LNCaP clone FGC (cell line): ENCODE measurements at places on chromosomes 12 and 14.
A peak's percentile ranks its signal among the peaks of the same experiment; 100 is the strongest.

DNA sequence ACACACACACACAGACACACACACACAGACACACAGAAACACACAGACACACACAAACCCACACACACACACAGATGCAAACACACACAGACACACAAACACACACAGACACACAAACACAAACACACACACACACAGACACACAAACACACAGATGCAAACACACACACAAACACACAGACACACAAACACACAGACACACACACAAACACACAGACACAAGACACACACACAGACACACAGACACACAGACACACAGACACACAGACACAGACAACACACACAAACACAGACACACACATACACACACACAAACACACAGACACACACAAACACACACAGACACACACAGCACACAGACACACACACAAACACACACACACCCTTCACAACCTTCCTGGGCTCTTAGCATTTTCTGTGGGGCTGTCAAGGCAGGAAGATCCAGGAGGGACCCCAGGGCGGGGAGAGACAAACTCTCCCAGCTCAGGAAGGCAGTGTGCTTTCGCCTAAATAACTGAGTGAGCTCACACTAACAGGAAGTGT lies 24.2 kb upstream of the INF2 start:
- no peak for DNase-seq

GRCh38 chr12:101777485-101777884 lies 38.2 kb upstream of the SYCP3 start:
- no peak for DNase-seq

- peak; percentile 87 for DNase-seq
Measured at GRCh38 chr14:79278798-79279644, 932.3 kb downstream of the DIO2 start.

DNA sequence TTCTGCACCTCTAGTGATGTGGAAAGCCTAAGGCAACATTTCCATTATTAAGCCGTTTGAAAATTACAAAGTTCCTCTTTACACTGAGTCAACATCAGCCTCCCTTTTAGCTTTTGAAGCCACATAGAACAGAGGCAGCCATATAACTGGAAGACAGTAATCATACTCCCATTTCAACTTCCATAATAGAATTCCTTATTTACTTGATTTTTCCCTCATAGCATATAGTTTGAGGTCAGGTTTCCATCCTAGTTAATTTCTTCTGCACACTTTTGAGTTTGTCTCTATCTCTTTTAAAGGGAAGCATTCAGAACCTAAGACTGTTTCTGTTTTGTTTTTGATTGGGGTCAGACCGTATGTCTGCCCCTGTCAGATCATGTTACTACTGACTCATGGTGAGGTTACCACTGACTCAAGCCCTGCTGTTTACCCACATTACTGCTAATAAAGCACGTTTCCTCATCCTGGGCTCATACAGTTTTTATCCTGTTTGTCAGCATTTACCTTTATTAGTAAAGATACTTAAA lies 161.0 kb downstream of the SLC38A4 start:
- peak; percentile 28 for DNase-seq

DNA sequence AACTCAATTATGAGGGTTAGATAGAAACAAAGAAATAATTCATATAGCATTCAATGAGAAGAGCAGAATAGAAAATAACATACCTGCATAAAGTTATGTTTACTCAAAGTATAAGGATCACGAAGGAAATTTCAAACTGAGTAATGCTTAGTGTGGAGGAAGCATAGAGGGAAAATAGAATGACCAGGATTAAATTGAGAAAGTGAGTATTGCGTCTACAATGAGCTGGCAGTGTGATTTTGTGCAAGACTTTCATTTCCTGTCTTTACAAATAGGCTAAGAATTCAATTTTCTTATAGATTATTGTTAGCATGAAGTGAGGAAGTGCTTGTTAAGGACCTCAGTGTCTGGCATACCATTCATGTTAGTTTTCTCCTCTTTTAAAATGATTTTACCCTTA lies 12.0 kb downstream of the ADGRD1 start:
- DNase-seq, result no peak

GRCh38 chr14:36719823-36720222 lies 58.2 kb downstream of the PAX9 start:
- no peak for DNase-seq

DNA sequence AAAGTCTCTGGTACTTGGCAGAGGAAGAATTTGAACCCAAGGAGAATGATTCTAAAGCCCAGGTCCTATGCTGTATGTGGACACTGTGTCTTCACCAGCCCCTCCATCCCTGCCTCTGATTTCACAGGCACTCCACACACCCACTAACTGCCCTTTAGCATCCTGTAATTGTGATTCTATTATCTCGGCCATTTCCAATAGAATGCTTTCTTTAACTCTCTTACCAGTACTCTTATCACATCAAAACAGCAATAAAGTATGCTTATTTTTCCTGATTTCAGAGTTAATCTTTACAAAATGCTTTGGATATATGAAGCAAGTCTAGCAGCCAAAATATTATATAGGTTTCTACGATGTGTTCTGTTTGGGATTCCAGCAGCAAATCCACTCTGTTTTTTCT lies 37.9 kb upstream of the BTG1 start:
- no peak for DNase-seq

- no peak for DNase-seq
Measured at GRCh38 chr14:65422088-65422834, 9.7 kb downstream of the FUT8 start.

DNA sequence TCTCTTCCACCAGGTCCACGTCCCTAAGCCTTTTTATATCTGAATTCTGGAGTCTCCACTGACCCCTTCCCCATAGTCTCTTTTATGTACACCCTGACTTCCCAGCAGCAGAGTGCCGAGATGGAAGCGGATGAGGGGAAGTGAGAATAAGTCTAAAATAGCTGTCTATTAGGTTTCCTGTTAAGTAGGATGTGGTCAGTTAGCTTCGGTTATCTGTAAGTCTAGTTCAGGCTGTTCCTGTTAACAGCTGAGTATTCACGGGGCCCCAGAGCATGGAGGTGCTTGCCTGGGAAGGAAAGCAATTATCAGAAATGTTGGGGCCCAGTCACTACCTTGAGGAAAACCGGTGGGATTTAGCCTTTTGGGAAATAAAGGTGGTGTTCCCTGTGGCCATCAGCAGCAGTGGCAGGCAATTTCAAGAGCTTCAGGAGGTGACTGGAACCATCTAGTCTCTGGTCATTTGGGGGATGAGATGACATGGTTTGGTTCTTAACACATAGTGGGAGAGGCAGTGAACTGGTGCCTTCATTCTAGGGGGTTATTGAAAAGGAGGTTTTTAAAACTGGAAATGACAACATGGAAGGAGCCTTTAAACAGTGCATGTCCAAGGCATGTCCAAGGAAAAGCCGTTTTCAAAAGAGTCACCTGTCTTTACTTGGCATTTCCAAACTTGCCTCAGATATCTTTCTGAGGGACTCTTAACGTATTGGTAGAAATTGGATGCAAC lies 21.8 kb downstream of the CHST11 start:
- DNase-seq, result no peak

GRCh38 chr12:3168223-3169221 lies 91.3 kb downstream of the TSPAN9 start:
- no peak for DNase-seq

GRCh38 chr12:64612843-64613242 lies 2.5 kb downstream of the RASSF3 start:
- no peak for DNase-seq

- no peak for DNase-seq
Measured at GRCh38 chr12:76018672-76019071, 12.9 kb downstream of the PHLDA1 start.

- DNase-seq, result no peak
Measured at GRCh38 chr14:28061006-28061405, 705.6 kb upstream of the FOXG1 start.

DNA sequence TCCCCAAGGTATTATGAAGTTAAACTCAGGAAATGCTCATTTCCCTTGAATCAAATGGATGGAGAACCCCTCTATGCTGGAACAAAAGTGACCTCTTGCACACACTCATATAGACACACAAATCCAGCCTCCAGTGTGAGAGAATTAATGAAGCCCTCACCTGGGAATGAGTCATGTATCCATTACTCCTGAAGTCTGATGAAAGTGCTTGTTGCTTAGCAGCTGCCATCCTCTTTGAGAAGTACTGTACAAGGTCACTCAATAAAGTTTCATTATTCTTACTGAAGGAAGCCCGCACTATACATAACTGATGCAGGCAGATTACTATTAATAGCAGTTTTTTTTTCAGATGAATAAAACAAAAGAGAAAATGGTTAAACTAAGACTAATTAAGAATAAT lies 102.3 kb downstream of the RERG start:
- DNase-seq, result no peak

DNA sequence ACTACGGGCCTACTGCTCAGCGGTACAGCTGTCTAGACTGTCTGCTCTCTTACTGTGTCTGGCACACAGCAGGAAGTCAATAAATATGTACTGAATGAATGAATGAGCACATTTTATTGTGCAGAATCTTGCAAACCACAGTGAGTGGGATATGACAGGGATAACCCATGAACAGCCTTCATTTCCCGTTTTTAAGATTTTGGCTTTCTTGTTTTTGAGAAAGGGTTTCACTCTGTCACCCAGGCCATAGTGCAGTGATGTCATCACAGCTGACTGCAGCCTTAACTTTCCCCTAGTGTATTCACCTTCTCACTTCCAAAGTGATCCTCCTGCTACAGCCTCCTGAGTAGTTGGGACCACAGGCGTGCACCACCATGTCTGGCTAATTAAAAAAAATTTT lies 203.1 kb downstream of the AEBP2 start:
- DNase-seq, result no peak

GRCh38 chr12:12387501-12387900 lies 30.6 kb downstream of the BORCS5 start:
- DNase-seq, result no peak

DNA sequence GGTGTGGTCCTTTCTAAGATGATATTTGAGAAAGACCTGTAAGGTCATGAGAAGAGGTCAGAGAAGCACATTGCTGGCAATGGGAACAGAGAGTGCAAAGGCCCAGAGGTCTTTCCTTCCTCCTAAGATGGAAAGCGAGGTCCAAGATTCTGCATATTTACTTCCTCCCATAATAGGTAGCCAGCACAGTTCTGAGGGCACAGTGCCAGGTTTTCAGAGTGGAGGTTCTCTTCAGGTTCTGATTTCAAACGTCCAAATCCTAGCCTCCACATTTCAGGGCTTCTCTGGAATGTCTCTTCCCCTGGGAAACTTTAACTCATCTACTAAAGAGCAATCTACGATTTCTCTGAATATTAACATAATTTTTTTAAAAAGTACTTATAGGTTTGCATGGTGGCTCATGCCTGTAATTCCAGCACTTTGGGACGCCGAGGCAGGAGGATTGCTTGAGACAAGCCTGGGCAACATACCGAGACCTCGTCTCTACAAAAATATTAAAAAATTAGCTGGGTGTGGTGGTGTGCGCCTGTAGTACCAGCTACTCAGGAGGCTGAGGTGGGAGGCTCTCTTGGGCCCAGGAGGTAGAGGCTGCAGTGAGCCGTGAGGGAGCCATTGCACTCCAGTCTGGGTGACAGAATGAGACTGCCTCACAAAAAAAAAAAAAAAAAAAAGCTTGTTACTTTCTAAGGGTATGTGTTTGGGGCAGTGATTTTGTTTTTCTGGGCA lies 526 bp upstream of the MRPL42 start:
- no peak for DNase-seq

- DNase-seq, result no peak
Measured at GRCh38 chr12:57226588-57227314, 2.8 kb upstream of the SHMT2 start.

DNA sequence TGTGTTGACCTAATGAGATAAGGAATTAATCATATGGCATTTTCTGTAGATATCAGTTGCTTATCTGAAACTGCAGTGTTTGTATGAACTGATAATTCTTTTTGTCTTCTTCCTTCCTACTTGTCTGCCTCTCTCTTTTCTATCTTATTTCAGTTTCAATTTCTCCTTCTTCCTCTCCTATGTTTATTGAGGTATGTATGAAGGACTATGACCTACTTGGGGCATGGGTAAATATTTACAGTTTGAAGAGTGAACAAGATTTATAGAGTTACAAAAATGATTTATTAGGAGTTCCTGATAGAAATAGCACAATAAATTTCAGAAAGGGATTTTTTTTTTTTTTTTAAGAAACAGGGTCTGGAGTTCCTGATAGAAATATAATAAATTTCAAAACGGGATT lies 88.7 kb upstream of the MUCL1 start:
- peak; percentile 65 for DNase-seq

DNA sequence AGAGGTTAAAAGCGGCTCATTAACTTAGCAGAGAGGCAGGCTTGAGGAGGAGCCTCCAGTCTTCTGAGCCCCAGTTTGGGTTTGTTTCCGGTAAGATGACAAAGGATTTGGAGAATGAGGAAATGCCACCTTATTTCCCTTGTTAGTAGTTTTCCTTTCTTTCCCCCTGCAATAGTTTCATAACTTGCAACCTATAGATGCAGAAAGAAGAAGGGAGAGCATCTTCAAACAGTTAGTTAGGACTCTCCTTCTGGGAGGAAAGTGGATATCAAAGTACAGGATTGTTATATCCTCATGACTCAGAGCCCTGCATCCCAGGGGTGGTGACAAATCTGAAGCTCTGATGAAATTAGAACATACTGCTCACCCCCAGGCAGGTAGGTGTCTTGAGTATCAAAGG lies 180.7 kb upstream of the SLC38A2 start:
- DNase-seq, result no peak

DNA sequence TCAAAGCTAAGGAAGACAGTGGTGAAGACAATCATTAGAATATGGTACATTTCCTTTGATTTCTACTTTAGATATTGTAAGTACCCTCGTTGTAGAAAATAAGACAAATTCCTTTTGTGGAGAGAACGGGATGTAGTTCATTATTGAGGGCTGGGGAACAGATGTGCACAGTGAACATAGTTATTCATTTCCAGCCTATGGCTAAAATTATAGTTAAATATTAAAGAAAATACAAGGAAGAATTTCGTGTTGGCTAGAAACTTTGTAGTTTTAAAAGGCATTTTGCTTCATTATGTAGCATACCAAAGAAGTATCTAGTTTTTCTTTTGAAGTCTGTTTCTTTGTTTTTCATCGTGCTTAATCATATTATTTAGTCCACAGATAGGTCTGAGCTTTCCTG lies 201.8 kb downstream of the ESR2 start:
- DNase-seq, result no peak

- no peak for DNase-seq
Measured at GRCh38 chr12:40730281-40730680, 38.0 kb downstream of the CNTN1 start.

GRCh38 chr12:56634242-56634836 lies 4.2 kb upstream of the BAZ2A start:
- DNase-seq, result no peak

DNA sequence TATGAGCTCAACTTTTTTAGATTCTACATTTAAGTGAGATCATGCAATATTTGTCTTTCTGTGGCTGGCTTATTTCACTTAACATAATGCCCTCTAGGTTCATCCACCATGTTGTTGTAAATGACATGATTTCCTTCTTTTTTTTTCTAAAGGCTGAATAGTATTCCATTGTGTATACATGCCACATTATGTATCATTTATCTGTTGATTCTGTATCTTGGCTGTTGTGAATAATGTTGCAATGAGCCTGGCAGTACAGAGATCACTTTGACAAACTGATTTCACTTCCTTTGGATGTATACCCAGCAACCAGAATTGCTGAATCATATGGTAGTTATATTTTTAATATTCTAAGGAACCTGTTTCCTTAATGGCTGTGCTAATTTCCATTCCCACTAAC lies 19.1 kb downstream of the FBXW8 start:
- no peak for DNase-seq

- no peak for DNase-seq
Measured at GRCh38 chr14:92480856-92481255, 32.7 kb upstream of the RIN3 start.

- DNase-seq, result no peak
Measured at GRCh38 chr14:51219473-51220448, 20.3 kb upstream of the TMX1 start.
